ENCODE measurements at places on chromosomes 3 and 15.

DNA sequence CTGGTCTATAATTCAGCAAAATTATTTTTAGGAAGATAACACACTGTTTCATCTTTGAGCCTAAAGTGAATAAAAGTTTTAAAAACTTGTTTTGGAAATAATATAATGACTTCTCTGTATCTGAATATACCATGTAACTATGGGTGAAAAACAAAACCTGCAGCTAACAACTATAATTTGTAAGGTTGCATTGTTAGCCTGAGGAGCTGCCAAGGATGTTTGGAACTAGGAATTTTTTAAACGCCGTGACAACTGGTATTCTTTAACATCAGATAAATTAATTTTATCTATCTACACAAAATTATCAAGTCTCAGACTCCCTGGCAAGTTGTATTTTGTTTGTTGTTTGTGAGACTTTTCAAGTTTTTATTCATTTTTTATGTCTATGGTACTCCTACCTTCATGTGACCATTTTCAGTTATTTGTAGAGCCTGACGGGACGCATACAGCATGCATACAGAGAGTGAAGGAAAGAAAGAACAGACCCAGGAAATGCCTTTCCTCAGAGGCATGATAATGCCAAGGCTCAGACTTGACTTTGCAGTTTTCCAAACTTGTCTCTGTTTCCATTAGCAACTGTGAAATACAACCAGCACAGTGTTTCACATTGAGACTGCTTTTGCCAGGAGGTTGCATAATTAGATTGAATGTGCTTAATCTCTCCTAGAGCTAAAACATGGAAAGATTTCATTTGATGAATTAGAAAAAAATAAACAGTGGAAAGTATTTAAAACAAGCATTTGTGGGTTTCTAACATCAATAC, 60.8 kb upstream of the ARHGEF26 start:
- DNase-seq: no peak

GRCh38 chr15:73233623-73234022, 135.1 kb downstream of the HCN4 start:
- DNase-seq: no peak

GRCh38 chr15:59689626-59690236, 611 bp upstream of the BNIP2 start:
- peak; percentile 76 for DNase-seq

GRCh38 chr3:143389388-143389787, 269.8 kb downstream of the CHST2 start:
- no peak for DNase-seq

GRCh38 chr3:68447885-68448284, 484.5 kb downstream of the TAFA4 start:
- no peak for DNase-seq

GRCh38 chr3:109982201-109982600, 644.9 kb upstream of the DPPA4 start:
- no peak for DNase-seq

DNA sequence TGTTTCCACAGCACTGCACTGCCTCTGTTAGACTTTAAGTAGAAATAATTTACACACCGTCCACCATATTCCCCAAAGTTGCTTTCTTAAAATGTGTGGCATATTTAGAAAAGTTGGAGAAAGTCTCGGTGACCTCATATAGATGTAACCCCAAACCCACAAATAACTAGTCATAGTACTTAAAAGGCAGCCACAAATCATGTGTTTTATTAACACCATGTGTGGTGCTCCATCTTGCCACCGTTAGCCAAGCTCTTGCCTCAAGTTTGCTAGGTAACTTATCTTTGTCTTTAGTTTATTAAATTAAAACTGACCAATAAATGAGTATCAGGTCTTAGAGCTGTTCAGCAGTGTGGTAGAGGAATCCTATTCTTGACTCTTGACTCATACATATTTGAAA, 257.9 kb downstream of the UBE2E2 start:
- no peak for DNase-seq

DNA sequence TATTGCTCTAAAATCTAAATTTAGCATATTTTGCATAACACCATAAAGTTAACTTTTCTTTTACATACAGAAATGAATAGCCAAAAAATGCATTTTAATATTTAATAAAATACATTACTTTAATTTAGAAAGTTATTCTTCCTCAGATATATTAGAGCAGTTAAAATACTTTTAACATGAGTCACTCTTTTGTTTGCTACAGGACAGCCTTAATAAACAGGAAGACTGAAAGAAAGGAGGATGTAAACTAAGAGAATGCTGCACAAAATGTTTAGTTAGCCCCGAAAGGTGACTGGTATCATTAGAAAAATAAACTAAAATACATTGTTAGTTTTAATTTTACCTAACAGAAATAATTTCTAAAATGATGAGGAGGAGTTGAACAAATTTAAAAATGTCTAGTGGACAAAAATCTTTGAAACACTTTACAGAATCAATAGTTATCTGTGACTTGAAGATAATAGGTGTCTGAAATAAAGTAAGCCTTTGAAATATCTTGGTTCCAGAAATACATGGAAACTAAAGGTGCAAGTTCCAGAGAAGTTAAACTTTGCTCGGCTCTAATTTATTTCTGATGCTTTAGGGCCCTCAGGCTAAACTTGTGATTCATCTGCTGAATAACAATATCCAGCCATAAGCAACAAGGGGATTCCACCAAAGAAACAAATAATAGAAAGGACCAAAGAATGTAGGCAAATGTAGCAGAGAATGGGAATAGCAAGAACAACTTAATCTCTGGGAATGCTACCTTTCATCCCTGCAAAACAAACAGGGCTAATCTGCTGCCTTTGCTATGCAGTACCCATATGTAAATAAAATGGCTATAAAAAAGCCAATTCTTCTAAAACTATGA, 138.3 kb upstream of the UBP1 start:
- DNase-seq: no peak

GRCh38 chr3:171058058-171058457, 31.5 kb upstream of the SLC2A2 start:
- no peak for DNase-seq

GRCh38 chr15:40329804-40330203, 6.3 kb downstream of the INAFM2 start:
- DNase-seq: no peak

- DNase-seq: peak; percentile 57
These were observed 228.7 kb downstream of the SLCO3A1 start for GRCh38 chr15:92082006-92082843.

GRCh38 chr15:91561371-91562100, 292.0 kb upstream of the SLCO3A1 start:
- no peak for DNase-seq

DNA sequence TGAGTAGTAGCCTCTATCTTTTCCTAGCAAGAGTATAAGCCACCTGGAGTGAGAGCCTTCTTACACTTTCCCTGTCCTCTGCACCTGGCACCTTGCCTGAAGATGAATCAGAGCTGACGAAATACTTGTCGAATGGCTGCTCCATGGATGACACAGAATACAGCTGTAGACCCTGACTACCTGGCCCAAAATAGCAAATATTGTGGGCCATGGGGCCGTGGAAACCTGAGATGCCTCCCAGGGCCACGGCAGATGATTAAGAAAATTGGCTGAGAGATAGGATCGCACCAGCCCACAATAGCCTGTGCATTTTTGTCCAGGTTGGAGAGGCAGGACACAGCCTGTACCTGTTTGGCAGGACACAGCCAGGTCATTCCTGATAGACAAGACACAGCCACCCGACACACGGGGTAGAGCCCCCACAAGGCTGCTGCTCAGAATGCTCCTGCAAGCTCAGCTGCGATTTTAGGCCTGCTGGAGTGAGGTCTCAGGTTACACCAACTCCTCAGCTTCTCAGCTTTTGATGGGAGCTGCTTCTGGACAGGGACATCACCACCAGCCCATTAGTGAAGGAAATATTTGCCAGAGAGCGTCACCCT, 22.9 kb upstream of the TPM1 start:
- DNase-seq: no peak

- DNase-seq: no peak
These were observed 534.1 kb upstream of the GRM7 start for GRCh38 chr3:6326771-6327170.

DNA sequence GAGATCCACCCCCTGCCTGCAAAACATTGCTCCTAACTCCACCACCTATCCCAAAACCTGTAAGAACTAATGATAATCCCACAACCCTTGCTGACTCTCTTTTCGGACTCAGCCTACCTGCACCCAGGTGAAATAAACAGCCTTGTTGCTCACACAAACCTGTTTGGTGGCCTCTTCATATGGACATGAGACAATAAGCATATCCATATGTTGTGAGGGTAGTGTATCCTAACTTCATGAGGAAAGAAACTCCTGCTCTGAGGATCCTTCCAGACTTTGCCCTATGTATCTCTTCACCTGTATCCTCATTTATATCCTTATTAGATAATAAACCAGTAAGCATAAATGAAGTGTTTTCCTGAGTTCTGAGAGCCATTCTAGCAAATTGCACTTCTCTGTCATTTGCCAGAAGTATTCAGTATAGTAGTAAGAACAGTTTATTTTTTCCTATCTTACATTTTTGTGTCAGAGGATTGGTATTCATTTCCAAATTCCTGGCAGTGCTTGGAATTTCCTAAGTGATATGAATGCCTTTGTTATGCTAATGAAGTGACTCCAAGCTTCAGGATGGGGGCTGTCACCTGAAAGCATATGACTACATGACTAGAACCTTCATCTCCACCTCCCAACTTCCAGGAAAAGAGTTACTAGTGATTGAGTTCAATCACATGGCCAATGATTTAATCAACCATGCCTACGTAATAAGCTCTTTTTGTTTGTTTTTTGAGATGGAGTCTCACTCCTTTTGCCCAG, 30.2 kb downstream of the TTBK2 start:
- DNase-seq: no peak

- no peak for DNase-seq
These were observed 19.5 kb upstream of the CCDC39 start for GRCh38 chr3:180698760-180699270.

DNA sequence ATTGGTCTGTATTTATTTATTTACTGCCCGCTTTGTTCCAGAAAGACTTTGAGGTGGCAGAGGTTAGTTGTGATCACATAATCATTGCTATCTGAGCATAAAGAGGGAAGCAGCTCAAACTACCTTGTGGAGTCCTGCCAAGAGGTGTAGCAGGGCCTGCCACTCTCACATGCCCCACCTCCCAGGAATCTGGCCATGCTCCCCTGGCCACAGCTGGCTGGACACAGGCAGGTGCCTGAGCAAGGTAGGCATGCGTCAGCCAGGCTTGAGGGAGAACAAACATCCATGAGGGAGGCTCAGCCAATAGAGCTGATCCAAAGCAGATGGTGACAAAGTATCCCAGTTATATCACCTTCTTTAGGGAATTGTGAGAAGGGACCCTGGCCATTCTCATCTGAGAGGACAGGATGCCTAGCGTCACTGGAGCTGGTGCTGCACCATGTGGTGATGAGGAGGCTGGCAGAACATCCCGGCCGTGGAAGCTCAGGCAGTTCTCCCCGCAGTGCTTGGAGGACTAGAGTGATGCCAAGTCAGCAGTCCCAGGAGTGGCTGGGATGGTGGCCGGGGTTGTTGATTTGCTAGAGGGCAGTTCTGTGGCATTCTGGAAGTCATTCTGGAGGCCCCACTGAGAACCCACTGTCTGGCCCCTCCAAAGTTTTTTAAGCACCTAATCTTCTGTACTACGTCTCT, 6.8 kb upstream of the POLG start:
- DNase-seq: no peak

- DNase-seq: no peak
These were observed 19.9 kb downstream of the POLR2M start for GRCh38 chr15:57726411-57726810.

- DNase-seq: no peak
These were observed 170.7 kb upstream of the TP63 start for GRCh38 chr3:189460511-189460910.

DNA sequence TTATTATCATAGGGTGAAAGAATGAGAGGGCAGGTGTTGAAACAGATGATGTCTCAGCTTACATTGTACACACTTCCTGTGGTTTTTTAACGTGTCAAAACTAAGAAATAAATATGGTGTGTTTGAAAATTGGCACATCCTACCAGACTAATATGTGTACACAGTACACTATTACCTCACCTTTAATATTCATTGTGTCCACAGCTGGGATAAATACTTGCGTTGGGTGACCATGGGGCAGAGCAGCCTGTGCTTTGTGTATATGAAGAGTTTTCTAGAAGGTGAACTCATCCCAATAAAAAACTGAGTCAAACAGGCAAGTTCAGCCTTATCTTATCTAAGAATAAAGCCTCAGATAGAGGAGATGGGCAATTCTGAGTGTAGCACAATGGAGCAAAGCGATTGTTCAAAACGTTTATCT, 17.3 kb downstream of the SUCNR1 start:
- peak; percentile 5 for DNase-seq

GRCh38 chr15:48858401-48858800, 19.5 kb upstream of the EID1 start:
- DNase-seq: peak; percentile 55

DNA sequence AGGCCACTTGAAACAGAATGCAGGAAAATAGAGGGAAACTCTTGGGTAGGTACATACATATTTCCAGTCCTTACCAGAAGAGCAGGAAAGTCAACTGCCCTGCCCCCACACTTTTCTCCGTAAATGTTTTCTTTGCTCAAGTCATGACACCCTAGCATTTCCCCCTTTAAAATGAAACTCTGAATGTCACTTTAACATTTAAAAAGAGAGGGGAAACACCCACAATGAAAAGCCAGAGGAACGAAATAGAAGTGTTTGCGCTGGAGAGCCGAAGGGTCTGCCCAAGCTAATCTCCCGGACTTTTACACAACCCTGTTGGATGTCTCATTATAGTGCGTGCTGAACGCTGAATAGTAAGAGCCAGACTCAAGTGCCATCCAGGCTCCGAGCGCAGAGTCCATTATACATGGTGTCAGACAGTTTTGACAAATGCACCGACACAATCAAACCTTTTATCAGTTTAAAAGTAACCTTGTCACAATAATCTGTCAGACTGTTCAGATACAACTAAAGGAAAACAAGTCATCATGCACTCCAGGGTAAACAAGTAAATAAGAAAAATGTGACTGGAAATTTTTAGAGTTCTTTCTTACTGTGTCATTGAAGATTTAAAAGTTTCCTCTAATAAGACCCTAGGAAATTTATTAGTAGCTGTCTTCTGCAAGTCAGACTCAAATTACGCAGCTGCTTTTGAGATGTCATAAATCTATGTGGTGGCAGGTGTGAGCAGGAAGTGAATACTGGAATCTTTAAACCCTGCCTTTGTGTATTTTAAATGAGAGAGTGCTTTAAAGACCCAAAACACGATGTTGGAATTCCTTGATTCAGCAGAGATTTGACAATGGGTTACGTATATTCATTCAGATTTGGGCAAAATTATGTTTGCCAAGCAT, 159.8 kb downstream of the RBMS3 start:
- DNase-seq: no peak

DNA sequence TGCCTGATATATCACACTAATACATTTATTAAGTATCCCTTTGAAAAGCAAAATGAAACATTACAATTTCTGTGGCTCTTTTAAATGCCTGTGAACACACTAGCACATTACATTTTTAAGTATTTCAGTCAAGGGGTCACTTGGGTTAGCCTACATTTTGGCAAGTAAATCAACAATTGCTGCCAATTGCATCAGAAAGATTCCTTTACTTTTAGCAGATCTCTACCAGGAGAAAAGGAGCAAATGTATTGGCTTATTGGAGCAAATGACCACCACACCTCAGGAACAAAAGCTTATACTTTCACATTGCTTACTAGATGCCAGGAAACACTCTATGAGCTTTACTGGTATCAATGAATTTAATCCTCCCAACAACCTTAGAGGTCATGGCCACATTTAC, 947.1 kb downstream of the FHIT start:
- no peak for DNase-seq

- peak; percentile 39 for DNase-seq
These were observed 35.4 kb downstream of the PXYLP1 start for GRCh38 chr3:141266797-141267555.

Measured in activated CD4-positive, alpha-beta T cell treated with anti-CD3 and anti-CD28 coated beads, Interleukin-2, Interleukin-6, amounts not matched to agents 100 ng/mL and 50 ng/mL, durations not matched to agents 16 hours and 8 hours (primary cell).